Amygdala (tissue), 56 donors: ENCODE measurements at places on chromosomes 16 and 17.

DNA sequence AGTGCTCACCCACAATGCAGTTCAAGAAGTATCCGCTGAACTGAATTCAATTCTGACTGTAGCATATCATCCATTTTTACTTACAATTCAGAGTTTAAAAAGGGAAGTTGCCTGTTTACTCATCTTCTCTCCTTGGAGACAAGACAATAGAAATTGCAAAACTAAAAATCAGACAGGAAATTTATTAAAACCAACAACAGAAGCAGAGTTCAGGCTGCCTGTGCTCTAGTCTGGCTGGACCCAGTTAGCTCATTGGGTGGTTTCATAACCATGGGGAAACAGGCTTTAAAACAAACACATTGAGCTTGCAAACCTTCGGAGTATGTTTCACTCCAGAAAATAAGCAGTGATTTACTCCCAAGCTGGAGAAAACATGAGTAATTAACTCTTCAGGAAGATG is 321.4 kb downstream of the GRIN2A start:
- no peak for DNase-seq

GRCh38 chr16:21084631-21085225 is 65.9 kb downstream of the DNAH3 start:
- no peak for DNase-seq

DNA sequence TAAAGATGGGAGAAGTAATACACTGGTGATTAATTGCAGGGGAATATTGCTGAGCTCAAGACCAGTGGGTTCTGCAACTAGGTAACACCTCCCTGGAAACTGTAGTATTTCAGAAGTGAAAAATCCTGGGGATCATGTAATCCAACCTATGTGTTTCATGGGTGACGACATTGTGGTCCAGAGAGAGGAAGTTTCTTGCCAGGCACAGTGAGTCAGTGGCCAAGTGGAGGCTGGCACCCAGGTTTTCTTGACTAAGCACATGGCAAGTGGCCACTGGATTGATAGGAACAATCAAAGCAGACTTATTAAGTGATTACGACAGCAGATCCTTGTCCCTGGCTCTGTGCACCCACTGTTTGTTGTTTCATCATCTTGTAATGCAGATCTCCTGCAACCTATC is 14.6 kb upstream of the CIITA start:
- DNase-seq: no peak

- DNase-seq: no peak
Observed at GRCh38 chr16:58348986-58349385, 43.3 kb upstream of the GINS3 start.

- DNase-seq: no peak
Observed at GRCh38 chr17:5399767-5400166, 19.7 kb downstream of the NUP88 start.

DNA sequence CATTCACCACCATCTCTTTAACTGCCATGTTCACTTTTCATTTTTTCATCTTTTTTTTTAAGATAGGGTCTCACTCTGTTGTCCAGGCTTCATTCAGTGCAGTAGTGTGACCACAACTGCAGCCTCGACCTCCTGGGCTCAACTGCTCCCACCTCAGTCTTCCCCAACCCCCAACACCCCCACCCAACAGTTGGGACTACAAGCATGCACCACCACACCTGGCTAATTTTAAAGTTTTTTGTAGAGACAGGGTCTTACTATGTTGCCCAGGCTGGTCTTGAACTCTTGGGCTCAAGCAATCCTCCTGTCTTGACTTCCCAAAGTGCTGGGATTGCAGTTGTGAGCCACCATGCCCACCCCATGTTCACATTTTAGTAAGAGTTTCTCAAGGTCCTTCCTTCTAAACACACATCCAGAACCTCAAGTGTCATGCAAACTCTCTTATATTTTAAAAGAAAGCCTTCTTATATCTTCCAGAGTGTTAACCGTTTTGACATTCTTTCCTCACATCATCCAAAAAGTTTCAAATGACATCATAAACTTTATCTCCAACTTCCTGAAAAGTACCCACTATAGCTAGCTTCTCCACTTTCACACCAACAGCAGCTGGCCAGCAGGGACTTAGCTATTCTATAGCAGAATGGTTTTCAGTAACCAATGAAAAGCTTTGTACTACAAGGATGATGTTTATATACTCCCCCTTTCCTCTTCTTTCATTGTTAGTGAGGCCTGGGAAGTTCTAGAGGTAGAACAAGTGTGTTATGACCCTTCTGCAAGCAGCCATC is 49.3 kb downstream of the TRAF4 start:
- no peak for DNase-seq

DNA sequence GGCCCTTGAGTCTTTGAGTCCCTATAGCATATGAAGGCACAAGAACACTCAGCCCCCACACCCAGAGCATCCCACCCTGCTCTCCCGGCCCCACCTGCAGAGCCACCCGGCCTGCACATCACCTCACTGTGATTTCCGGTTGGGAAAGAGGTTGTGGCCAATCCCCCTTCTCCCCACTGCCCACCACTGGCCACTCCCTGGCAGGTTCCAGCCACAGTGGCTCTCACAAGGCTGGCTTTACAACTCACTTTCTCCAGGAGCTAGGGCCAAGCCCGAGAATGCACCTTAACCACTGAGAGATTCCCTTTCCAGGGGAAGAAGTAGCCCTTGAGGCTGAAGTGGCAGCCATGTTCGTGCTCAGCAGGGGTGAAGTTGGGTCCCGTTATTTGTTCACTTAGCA is 123.9 kb downstream of the C16orf78 start:
- no peak for DNase-seq

GRCh38 chr17:17723354-17724261 is 42.4 kb downstream of the RAI1 start:
- DNase-seq: no peak

- DNase-seq: peak; percentile 84
Observed at GRCh38 chr16:67833415-67834241, 8.5 kb upstream of the THAP11 start.

DNA sequence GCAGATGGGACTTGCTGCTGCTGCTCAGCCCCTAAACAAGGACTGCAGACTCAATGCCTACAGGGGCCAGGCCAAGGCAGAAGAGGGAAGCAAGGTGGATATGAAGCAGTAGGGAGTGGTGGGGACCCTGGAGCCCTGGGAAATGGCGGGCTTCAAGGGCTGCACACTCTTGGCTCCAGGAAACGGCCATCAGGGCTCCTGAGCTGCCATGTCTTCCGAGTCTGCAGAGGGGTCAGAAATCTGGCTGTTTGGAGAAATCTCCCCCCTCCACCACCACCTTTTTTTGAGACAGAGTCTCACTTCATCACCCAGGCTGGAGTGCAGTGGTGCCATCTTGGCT is 169.1 kb downstream of the KATNIP start:
- no peak for DNase-seq

DNA sequence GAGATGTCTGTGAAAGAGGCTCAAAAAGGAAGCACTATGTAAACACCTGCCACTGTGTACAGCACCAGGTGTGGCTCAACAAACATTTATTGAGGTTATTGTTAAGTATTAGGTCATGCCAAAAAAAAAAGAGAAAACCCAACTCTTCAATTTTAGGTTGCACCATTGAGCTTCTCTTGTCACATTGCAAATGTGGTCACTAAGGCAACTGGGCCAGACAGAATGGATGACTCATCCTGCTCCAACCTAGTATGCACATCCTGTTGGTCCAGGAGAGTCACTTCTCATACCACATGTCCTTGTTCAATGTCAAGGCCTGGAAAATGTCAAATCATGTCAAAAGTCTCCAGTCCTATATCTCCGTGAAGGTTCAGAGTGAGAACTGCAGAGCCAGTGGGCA is 25.0 kb downstream of the HOXB1 start:
- no peak for DNase-seq

DNA sequence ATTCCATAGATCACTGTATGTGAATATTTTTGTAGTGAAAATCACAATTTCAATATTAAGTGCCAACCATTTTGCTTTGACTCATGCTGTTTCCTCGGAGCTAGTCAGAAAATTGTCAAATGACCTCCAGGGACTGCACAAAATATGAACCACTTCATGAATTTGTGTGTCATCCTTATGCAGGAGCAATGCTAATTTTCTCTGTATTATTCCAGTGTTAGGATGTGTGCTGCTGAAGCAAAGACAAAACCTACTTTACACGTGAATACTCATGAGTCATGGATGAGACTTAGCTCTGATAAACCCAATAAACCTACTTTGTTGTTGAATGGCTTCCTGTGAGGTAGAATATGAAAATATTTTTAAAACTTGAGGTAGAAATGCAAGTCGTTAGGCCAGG is 65.2 kb downstream of the SHCBP1 start:
- no peak for DNase-seq

DNA sequence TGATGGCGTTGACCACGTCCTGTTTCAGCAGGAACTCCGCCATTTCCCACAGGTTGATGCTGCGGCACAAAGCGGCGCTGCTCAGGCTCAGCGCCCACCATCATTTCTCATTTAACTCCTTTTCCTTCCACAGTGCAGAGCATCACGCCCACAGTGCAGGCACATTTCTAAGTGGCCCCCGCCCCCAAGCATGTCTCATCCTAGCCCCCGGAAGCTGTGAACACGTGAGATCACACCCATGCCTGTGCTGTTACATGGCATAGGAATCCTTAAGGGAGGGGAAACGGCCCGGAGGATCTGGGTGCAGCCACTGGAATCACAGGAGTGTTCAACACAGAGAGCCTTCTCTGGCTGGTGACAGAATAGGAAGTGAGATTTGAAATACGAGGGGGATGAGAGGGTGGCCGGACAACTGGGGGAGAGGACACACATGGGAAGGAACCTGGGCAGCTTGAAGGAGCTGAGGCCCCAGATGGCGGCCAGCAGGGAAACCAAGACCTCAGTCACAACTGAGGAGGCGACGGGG is 4.7 kb downstream of the NAGPA start:
- DNase-seq: no peak

GRCh38 chr17:73705594-73705993 is 61.3 kb upstream of the SDK2 start:
- DNase-seq: no peak

GRCh38 chr17:80372456-80372855 is 42.5 kb upstream of the ENDOV start:
- no peak for DNase-seq

GRCh38 chr17:81052199-81052997 is 17.4 kb downstream of the BAIAP2 start:
- no peak for DNase-seq
